ENCODE measurements at places on chromosomes 7 and 10.

- DNase-seq = peak; percentile 61
These were observed 618 bp downstream of the KIF5B start for GRCh38 chr10:32055478-32056135.

GRCh38 chr7:98841179-98841997 is 28.4 kb downstream of the TMEM130 start:
- peak; percentile 63 for DNase-seq

- peak; percentile 34 for DNase-seq
These were observed 29.3 kb upstream of the KCNK18 start for GRCh38 chr10:117167789-117168674.

DNA sequence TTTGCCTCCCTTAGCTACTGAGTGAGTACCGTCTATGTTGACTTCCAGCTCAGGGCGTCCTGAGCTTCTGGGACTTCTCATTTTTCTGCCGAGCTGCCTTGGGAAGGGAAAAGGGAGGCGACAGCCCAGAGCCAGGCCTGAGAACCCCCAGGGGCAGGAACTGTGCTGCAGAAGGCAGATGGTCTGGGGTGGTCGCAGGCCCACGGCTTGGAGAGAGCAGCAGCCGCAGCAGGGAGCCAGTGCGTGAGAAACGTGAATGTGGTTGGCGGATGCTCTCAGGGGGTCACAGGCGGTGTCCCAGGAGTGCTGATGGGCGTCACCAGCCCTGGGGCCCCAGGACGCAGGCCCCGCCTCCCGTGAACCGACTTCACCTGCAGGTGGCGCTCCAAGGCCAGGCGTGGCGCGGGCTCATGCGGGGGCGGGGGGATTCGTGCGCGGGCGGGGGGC is 9.2 kb upstream of the PWWP2B start:
- no peak for DNase-seq

GRCh38 chr7:46545790-46546189 is 624.7 kb upstream of the IGFBP3 start:
- no peak for DNase-seq

DNA sequence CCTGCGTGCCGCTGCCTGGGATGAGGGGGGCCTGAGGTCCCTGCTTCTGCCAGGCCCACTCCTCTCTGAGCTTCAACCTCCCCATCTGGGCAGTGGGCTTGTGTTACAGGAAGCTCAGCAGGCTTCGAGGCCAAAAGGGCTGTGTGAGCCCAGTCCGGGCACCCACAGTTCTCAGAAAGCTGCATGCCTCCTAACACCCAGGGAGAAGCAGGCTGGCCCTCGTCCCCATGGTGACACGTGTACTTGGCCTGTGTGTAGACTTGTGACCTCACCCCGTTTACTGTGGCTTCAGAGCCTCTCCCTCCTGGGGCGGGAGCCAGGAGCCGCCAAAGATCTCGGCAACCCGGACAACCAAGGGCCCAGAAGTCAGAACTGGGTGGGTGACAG is 2.2 kb upstream of the GRIFIN start:
- DNase-seq = peak; percentile 26

- no peak for DNase-seq
These were observed 36.8 kb downstream of the PTN start for GRCh38 chr7:137306748-137307147.

- DNase-seq = no peak
These were observed 16.4 kb downstream of the HIP1 start for GRCh38 chr7:75722373-75722772.

GRCh38 chr7:65892161-65892560 is 19.3 kb downstream of the VKORC1L1 start:
- DNase-seq = no peak

GRCh38 chr10:95818668-95819067 is 62.7 kb downstream of the ENTPD1 start:
- no peak for DNase-seq

DNA sequence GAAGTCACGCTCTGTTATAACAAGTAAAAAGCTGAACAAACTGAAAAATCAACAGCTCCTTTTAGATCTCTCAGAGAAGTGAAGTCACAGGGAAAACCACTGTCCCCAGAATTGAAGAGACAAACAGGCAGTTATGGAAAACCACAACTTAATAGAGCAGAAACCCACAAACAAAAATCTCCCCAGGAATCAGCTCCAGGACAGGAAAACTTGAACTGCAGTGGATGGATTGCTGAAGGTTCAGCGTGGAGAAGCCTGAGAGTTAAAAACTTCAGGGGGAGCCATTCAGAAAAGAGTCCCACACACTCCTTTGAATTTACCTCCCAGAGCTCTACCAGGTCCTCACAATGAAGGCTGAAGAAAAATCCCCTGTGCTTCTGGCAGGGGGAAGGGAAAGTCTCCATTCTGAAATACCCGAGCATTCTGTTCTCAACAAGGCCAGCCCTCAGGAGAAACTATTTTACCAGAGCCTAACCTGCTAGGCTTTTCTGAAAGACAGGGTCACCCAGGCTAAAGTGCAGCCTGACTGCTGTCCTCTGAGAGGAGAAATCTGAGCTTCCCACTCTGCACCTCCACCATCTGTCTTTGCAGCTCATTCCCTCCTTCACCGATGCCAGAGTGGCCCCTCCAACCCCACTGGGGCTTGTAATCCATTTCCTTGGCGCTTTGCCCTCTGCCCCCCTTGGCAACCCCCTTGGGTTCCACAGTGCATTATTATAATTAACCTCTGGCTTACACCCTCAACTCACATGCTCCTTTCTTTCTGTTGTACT is 65.0 kb upstream of the CCNY start:
- DNase-seq = no peak

DNA sequence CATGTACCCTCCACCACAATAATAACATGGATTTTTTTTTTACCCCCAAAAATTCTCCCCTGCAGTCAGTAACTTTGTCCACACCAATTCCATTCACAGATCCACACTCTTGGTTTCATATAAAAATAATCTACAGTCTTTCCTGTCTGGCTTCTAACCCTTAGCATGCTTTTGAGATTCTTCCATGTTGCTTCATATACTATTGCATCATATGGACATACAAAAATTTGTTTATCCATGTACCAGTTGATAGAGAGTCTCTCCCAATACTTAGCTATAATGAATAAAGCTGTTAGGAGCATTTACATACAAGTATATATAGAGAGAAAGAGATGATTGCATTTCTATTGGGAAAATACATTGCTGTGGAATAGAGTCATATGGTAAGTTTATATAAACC is 575.0 kb downstream of the XPNPEP1 start:
- DNase-seq = no peak
